AG09319 (cell line): ENCODE measurements at places on chromosomes 2 and 18.

- DNase-seq = no peak
Observed at GRCh38 chr18:23924813-23925212, 89.7 kb upstream of the TTC39C start.

DNA sequence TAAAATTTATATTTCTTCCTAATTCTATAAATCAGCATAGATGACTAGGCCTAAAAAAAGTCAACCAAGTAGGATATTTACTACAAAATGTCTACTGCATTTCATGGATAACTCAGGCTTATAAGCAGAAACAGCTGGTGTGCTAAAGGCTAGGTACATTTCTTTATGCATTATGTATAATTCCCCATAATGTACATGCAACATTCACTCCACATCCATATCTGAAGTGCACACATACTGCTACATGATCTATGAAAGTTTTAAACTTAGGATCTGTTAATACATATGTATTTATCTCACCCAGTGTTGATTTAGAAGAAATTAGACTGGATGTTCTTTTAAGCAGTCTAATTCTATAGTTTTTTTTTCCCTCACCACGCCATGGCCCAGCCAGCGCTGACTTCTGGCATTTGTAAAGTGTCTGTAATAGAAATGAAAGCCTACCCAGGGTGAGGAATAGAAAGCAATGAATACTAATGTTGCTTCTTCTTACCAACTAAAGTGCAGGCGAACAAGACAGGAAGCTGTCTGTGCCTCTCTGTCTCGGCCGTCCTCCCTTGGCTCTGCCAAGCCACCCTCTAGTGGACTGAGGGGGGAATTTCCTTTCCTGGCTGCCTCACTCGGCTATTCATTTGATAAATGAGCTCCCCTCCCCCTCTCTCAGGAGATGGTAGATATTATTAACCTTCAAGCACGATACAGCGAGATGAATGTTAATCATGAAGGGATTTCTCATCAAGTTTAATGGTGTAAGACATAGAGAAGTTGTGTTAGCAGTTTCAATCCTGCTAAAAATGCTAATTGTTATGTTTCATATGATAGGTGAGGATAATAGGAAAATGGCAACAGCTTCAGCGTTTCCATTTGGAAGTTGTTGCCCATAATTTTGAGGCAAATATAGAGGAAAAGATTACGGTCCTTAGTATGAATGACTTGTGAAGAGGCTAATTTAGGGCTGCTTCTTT, 384.5 kb downstream of the MTX2 start:
- DNase-seq = peak; percentile 18

DNA sequence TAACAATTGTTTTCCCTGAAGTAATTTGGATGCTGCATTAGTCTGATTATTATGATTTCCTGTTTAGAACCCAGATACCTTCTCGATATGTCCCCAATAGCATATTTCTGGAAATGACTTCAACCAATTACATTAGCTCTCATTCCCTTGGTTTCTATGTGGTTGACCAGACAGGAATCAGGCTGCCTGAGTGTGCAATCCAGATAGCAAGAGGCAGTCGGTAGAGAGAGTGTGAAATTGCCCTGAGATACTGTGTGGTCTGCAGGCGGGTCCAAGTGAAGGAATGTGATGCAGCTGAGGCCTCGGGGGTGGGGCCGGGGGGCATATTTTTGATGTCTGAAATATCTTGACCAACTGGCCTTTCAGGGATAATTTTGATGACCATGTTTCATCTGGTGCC, 143.9 kb upstream of the ITGA6 start:
- DNase-seq = no peak

- no peak for DNase-seq
Observed at GRCh38 chr2:56100791-56101312, 82.9 kb upstream of the CCDC85A start.

DNA sequence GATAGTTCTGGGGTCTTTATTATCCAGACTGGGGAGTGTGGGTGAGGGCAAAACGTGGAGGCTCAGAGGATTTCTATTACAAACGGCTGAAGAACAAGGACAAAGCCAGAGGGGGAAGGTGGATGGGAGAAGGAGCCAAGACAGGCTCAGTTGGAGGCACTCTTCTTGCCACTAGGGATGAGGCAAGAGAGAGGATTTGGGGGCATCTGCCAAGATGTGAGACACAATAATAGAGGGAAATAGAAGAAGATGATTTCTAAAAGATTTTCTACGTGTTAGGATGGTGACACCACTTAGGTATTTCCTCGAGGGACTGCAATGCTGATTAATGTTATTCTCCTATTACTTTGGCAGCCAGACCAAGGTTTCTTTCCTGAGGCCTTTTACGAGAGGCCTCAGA, 71.8 kb downstream of the APOB start:
- DNase-seq = no peak

GRCh38 chr2:134461511-134461910, 207.6 kb downstream of the MGAT5 start:
- DNase-seq = no peak

GRCh38 chr2:209368914-209369313, 54.9 kb upstream of the MAP2 start:
- DNase-seq = no peak

- DNase-seq = no peak
Observed at GRCh38 chr2:195486987-195487644, 169.9 kb upstream of the SLC39A10 start.
